ENCODE measurements at places on chromosomes 5 and 9.

DNA sequence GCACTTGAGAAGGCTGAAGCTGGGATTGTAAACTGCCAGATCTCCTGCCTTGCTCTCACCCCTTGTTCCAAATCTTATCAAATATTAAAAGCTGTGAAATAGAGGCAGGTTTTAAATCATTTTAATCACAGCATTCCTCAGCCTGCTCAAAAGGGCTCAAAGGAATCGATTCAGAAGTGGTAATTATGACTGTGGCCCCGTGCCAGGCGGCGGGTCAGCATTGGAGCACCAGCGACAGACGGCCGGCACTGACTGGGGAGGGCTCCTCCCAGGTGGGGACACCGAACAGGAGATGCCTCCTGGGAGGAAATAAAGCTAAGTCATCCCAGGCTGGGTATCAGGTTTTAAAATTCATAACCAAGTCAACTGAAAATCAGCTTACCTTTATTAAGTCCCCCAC lies 66.7 kb downstream of the KCNIP1 start:
- DNase-seq: peak; percentile 50

GRCh38 chr5:118862596-118862995 lies 125.8 kb downstream of the DTWD2 start:
- DNase-seq: no peak

DNA sequence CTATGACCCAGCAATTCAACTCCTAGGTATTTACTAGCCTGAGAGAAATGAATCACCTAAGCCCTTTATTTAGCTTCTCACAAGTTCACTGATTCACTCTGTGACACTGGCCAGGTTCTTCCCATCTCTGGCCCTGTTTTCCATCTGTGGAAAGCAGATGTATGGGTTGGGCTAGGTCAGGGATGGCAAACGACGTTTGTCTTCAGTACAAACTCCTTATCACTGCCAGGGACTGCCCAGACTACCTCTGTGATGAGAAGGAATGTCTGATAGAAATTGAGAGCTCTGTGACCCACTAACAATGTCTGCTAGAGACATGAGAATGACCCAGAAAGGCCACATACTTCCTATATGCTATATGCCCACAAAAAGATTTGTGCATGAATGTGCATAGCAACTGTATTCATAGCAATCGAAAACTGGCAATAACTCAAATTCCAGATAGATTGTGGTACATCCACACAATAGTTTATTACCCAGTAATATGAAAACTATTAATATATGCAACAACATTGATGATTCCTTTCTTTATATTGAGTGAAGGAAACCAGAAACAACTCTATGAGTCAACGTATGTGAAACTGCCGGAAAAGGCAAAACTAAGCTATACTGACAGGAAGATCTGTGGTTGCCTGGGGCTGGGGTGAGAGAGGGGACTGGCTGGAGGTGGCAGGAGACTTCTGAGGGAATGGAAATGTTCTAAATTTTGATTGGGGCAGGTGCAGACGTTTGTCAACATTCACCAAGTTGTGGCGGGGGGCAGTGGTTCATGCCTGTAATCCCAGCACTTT lies 32.0 kb upstream of the ADAM19 start:
- DNase-seq: no peak

DNA sequence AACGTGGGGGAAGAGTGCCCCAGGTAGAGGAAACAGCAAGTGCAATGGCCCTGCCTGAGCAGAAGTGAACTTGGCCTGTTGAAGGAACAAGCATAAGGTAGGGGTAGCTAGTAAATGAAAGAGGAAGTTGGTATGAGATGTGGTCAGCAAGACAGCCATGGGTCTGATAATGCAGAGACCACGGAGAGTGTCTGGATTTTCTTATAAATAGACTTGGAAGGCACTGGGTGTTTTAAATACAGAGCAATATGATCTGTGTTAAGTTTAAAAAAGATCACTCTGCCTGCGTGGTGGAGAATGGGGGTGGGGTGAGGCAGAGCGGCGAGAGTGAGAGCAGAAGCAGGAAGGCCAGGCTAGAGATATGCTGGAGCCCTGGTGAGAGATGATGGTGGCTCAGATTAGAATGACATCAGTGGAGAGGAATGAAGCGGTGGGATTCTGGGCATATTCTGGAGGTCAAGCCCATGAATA lies 4.2 kb downstream of the ADAM19 start:
- no peak for DNase-seq

- peak; percentile 89 for DNase-seq
Measured at GRCh38 chr5:132293066-132293991, 865 bp upstream of the SLC22A4 start.

- DNase-seq: no peak
Measured at GRCh38 chr9:4050916-4051315, 249.0 kb downstream of the GLIS3 start.

GRCh38 chr5:96332535-96333366 lies 100.3 kb downstream of the PCSK1 start:
- DNase-seq: peak; percentile 85

- no peak for DNase-seq
Measured at GRCh38 chr5:57753446-57753845, 270.8 kb upstream of the ACTBL2 start.

DNA sequence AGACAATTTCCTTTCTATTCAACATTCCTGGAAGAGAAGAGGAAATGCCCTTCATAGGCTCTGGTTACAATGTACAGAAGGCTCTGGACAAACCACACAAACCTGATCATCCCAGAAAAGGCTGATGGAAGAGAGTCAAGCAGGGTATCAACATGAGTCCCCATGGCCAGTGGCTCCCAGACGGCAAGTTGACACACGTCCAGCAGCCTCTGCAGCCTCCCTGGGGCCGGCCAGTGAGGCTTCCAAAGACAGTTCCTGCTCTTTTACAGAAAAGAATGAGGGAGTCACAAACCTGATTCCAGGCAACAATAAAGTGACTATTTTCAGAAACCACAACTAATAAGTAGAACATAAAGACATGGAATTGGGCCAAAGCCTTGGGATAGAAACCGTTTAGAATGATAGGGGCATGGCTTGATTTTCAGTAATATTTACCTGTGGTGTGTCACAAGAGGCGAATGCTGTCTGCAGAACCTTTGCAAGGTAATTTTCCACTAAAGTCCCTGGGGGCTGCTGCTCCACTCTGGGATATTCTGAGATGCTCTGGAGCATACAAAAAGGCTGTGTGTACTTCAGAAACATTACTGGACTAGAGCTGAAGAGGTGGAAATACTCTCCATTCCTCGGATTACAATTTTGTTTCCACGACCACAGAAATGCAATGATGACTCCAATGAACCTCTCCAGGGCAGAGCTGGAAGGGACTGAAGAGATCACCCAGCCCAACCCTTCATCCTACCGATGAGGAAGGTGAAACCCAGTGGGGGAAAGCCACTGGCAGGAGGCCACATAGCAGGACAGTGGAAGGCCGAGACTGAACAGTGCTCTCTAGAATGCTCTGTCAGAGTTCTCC lies 10.4 kb downstream of the MED27 start:
- no peak for DNase-seq

DNA sequence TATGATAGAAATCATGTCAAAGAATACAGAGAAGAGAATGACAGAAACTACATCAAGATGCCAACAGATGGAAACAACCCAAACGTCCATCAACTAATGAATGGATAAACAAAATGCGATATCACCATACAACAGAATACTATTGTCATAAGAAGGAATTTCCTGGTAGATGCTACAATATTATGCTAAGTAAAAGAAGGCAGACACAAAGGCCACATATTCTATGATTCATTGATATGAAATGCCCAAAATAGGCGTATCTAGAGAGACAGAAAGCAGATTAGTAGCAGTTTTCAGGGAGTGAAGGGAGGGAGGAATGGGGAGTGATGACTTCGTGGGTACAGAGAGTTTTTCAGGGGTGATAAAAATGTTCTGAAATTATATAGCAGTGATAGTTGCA lies 58.3 kb upstream of the AKNA start:
- no peak for DNase-seq

DNA sequence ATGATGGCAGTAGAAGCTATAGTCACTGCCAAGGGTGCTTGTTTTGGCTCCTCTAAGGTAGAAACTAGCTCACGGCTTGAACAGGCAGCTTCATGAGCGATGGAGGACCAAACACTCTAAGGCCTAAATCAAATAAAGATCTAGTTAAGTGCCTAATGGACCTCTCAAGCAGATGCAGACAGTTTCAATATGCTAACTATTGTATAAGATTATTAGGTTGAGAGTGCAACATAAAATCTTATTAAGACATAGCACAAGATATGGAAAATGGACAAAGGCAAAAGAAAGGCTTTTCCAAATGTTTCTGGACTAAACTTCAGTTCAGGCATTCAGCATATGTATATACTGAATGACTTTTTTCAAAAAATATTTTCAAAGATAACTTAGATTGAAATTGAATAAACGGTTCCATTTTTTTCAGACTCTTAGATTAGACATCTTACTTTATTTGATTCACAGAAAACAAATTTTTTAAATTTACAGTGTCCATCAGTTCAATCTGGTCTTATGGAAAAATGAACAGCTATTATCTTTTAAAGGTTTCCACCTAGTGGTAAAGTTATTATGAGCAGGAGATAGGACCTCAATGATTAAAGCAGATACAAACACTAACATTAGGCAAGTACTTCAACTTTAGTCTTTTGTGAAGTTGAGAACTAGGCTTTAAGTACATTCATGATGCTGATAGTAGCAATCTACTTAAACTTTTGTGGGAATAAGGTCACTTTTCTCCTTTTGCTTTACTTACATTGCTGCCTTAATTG lies 1167.7 kb downstream of the MAT2B start:
- no peak for DNase-seq

GRCh38 chr5:157481666-157482065 lies 21.7 kb downstream of the NIPAL4 start:
- DNase-seq: no peak

- DNase-seq: no peak
Measured at GRCh38 chr9:126677188-126678084, 63.7 kb downstream of the LMX1B start.

GRCh38 chr5:40226906-40227305 lies 452.8 kb upstream of the PTGER4 start:
- no peak for DNase-seq

- DNase-seq: no peak
Measured at GRCh38 chr9:123617286-123617685, 261.3 kb downstream of the CRB2 start.

DNA sequence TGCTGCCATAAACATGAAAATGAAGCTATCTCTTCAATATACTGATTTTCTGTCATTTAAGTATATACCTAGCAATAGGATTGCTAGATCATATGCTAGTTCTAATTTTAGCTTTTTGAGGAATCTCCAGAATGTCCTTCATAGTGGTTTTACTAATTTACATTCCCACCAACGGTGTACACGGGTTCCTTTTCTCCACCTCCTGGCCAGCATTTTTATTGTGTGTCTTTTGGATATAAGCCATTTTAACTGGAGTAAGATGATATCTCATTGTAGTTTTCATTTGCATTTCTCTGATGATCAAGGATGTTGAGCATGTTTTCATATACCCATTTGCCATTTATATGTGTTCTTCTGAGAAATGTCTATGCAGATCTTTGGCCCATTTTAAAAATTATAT lies 446.5 kb downstream of the GABRG2 start:
- no peak for DNase-seq

DNA sequence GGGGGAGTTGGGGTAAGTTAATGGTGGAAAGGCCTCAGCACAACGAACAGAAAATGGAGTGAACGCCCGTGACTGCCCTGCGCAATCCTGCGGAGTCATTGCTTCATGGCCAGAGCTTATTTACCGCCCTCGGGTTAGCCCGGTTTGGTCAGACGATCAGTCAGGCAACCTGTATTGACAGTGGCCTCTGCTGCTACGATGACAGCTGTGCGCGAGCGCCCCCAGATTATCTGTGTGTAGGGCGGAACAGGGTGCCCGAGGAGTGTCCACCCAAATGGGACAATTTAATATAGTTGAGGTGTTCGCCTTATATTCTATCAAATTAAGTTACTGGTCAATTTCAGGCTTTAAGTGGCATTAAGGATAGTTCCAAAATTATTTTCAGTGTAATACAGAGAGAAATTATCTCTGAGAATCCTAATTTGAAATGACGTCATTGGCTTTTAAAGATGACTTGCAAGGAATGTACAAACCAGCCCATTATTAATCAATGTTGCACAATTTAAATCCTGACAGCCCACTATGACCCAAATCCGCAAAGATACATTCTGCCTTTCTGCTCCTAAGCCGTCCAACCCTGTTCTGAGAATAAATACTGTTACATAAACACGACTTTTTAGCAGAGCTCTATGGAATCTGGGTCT lies 879 bp upstream of the UBQLN1 start:
- DNase-seq: peak; percentile 79

GRCh38 chr5:114201332-114201731 lies 160.5 kb upstream of the KCNN2 start:
- no peak for DNase-seq

GRCh38 chr5:156387391-156387790 lies 60.4 kb downstream of the SGCD start:
- DNase-seq: no peak

- DNase-seq: no peak
Measured at GRCh38 chr5:80318212-80318611, 1.6 kb upstream of the SPZ1 start.

DNA sequence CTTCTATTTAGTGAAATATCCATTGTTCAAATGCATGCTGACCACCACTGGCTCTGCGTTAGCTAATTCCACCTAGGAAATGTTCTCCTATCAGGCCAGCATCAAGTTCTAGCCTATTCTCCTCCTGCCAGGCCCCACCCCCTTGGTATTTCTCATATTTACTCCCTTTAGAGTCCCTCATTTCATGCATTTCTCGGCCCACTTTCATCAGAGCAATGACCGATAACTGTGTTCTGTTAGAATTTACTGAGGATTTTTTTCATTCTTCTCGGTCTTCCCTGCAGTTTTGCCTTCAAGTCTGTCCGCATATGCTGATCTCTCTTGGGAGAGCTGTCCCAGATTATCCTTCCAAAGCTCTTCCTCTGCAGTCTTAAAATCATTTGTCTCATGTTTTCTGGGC lies 143.4 kb downstream of the GOLPH3 start:
- no peak for DNase-seq

DNA sequence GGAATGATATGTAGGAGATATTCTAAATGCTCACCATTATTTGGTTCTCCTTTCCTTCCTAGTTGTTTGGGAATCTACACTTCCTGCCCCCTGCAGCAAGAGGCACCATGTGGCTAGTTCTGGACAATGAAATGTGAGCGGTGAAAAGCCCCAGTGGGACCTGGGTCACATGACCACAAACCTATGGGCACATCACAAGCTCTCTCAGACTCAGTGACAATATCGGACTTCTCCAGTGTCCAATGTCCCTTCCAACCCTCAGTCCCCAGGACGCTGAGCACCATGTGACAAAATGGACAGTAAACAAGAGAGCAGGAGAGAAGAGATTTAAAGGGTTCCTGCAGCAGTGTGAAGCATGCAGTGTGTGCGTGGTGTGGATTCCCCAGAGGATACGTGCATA lies 44.6 kb upstream of the FOXE1 start:
- DNase-seq: no peak

- DNase-seq: no peak
Measured at GRCh38 chr9:79806086-79806485, 234.3 kb downstream of the TLE4 start.

GRCh38 chr9:6581253-6581652 lies 64.3 kb downstream of the GLDC start:
- no peak for DNase-seq

DNA sequence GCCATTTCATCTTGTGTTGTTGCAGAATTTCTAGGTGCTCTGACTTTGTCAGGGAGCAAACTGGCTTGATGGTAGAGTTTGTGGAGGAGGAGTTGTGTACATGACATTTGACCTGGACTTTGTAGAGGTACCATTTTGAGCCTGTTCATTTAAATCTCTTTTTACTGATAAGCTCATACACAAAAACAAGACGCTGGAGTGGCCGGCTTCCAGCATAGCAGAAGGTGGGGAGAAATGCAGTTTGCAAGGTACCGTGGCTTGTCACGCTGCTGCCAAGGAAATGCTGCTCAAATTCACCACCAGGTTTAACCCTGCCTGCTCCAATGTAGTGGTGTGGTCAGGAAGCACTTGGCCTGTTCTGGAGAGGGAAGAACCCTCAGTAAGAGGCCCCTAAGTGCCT lies 18.9 kb upstream of the IQGAP2 start:
- DNase-seq: peak; percentile 94
